ENCODE measurements at places on chromosomes 2 and 18. TPM values are rescaled to one million over a fixed set of nuclear protein-coding genes. Genes with fewer than 3 reads are reported as not detected.
A peak's percentile ranks its signal among the peaks of the same experiment; 100 is the strongest.

The CHRND gene
- not detected for total RNA-seq

- H3K27ac ChIP-seq = no peak overlapping the region
- no peaks in the 10 kb centered on the region for H3K4me1 ChIP-seq
- peaks cover 5% of the 10 kb centered on the region for H3K27me3 ChIP-seq
- no peaks in the 10 kb centered on the region for H3K36me3 ChIP-seq
- no peak for DNase-seq
- no peak overlapping the region for H3K4me3 ChIP-seq
Observed at GRCh38 chr2:105567996-105568494, 169.2 kb upstream of the FHL2 start.

GRCh38 chr2:74440378-74441169 lies 1.2 kb downstream of the RTKN start:
- no peaks in the 10 kb centered on the region for H3K36me3 ChIP-seq
- peak overlapping the region; percentile 36 for H3K4me3 ChIP-seq
- peaks cover 9% of the 10 kb centered on the region for H3K4me1 ChIP-seq

DNA sequence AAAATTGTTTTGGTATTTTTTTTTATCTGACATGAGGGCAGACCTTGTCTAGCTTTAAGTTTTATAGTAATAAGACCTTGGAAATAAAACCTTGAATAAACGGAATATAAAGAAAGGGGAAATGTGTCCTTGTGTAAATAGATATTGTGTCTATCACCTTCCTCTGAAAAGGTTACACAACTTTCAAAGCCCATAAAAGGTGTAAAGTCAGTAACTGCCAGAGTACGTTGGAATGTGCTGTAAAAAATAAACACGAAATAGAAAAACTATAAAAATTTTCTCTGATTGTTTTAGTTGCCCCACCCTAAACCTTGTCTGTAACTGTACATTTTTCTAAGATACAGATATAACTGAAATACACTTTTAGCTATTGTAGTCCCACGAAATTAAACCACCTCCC lies 82.3 kb downstream of the ZEB2 start:
- DNase-seq = no peak
- peaks cover 5% of the 10 kb centered on the region for H3K27me3 ChIP-seq
- H3K4me1 ChIP-seq = no peaks in the 10 kb centered on the region

DNA sequence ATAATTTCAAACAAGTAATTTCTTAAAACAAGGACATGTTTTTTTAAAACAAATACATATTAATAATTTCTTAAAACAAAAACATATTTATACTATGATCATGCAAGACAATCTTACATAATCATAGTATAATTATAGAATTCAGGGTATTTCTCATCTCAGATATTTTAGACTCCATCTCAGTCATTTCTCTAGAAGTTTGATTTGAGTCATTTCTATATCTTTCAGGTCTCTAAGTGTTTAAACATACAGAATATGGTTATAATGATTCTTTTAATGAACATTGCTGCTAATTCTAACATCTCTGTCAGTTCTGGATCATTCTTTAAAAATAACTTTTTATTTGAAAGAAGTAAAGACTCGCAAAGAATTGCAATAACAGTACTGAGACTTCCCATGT lies 154.2 kb upstream of the KYNU start:
- H3K36me3 ChIP-seq = no peaks in the 10 kb centered on the region
- H3K27me3 ChIP-seq = no peaks in the 10 kb centered on the region
- DNase-seq = no peak
- no peaks in the 10 kb centered on the region for H3K4me1 ChIP-seq
- H3K4me3 ChIP-seq = no peak overlapping the region
- no peak overlapping the region for H3K27ac ChIP-seq

- no peaks in the 10 kb centered on the region for H3K4me1 ChIP-seq
- H3K36me3 ChIP-seq = no peaks in the 10 kb centered on the region
- DNase-seq = no peak
- no peaks in the 10 kb centered on the region for H3K27me3 ChIP-seq
- H3K4me3 ChIP-seq = no peak overlapping the region
Observed at GRCh38 chr18:36760598-36760997, 68.2 kb downstream of the TPGS2 start.

DNA sequence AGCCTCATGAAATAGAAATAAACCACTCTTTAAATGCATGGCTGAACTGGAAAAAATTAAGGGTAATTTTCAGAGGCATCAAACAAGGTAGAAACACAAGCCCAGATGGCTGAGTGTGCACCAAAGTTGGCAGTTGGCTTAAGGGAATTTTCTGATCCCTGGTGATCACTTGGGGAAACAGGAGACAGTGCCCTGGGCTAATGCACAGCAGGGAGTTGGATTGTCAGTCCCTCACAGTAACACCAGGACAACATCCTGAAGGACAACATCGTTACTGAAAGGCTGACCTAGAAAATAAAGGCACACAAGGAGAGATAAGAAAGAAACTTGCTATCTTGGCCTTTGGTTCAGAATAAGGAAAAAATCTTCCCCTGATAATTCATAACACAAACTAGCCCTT lies 417.0 kb downstream of the SLC4A3 start:
- H3K4me1 ChIP-seq = no peaks in the 10 kb centered on the region
- H3K4me3 ChIP-seq = no peak overlapping the region
- no peak for DNase-seq
- no peak overlapping the region for H3K27ac ChIP-seq
- H3K36me3 ChIP-seq = no peaks in the 10 kb centered on the region

The DYNAP gene
- total RNA-seq = not detected

GRCh38 chr2:161112908-161113307 lies 47.3 kb upstream of the TANK start:
- no peaks in the 10 kb centered on the region for H3K4me1 ChIP-seq
- no peak overlapping the region for H3K27ac ChIP-seq
- H3K4me3 ChIP-seq = no peak overlapping the region
- H3K36me3 ChIP-seq = peaks cover 1% of the 10 kb centered on the region

DNA sequence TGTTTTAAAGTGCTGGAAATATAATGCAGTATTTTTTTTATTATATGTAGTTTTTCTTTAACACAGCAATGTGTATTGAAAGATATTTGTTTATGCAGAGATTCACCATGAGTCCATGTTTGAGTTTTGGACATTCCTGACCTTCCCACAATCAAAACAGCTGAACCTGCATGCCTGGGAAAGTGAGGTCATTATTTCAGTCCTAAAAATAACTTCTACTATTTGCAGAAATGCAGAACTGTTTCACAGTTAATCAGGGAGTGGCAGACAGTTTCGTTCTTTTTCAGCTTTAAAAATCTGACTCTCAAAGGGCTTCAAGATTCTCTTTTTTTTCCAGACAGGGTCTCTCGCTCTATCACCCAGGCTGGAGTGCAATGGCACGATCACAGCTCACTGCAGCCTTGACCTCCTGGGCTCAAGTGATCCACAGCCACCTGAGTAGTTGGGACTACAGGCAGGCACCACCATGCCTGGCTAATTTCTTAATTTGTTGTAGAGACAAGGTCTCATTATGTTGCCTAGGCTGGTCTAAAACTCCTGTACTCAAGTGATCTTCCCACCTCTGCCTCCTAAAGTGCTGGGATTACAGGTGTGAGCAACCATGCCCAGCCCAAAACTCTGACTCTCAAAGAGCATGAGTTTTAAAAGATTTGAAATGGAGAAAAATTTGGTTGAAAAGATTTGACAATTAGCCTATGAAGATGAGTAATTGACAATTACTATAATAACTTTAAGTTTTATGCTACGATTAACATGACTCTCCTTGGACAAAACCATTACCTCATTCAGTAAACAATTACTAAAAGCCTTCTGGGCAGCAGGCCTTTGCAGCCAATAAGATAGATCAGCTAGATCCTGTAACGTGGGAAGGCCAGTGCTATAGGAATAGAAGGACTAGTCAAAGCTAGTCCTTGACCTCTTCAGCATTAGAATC lies 5.0 kb upstream of the MYL12B start:
- H3K4me1 ChIP-seq = peaks cover 83% of the 10 kb centered on the region
- no peak overlapping the region for H3K4me3 ChIP-seq
- no peaks in the 10 kb centered on the region for H3K27me3 ChIP-seq
- no peak for DNase-seq
- peak overlapping the region; percentile 58 for H3K27ac ChIP-seq
- peaks cover 75% of the 10 kb centered on the region for H3K36me3 ChIP-seq

GRCh38 chr2:196341277-196341841 lies 170.0 kb upstream of the STK17B start:
- peaks cover 5% of the 10 kb centered on the region for H3K27me3 ChIP-seq
- H3K36me3 ChIP-seq = no peaks in the 10 kb centered on the region
- DNase-seq = no peak
- H3K4me3 ChIP-seq = no peak overlapping the region
- no peak overlapping the region for H3K27ac ChIP-seq

The G6PC2 gene
- not detected for total RNA-seq

GRCh38 chr2:37457401-37457901 lies 113.0 kb downstream of the QPCT start:
- peaks cover 39% of the 10 kb centered on the region for H3K4me1 ChIP-seq
- H3K27me3 ChIP-seq = no peaks in the 10 kb centered on the region
- peaks cover 12% of the 10 kb centered on the region for H3K36me3 ChIP-seq

The ABCB11 gene
- total RNA-seq = not detected

The MXD1 gene
- 19.1 TPM for total RNA-seq

GRCh38 chr2:902584-902983 lies 48.1 kb upstream of the SNTG2 start:
- H3K36me3 ChIP-seq = no peaks in the 10 kb centered on the region
- H3K4me1 ChIP-seq = no peaks in the 10 kb centered on the region
- no peak for DNase-seq
- H3K27ac ChIP-seq = no peak overlapping the region
- peaks cover 2% of the 10 kb centered on the region for H3K27me3 ChIP-seq

DNA sequence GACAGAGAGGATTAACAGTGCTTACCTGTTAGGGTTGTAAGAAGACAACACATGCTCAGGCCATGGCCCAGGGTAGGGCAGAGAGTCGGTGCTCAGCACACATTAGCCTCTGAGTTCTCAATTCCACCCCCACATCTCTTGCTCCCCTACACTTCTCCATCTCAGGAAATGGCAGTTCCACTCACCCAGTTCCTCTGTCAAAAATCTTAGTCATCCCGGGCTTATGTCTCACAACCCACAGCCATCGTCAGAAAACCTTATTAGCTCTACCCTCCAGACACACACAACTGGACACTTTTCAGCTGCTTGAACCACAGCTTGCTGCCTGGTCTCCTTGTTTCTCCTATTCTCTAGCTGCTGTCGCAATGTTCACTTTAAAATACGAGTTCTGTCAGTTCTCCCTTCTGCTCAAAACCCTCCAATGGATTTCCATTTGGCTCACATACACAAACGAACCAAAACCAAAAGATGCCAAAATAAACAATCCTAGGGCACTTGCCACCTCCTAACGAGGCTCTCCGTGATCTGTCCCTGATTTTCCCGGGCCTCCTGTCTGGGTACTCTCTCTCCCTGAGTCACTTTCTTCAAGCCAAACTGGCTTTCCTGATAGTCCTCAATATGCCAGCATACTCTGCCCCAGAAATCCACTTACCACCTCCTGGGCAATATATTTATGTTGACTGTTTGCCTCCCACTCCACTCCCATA lies 89.7 kb downstream of the KCTD1 start:
- peaks cover 12% of the 10 kb centered on the region for H3K4me1 ChIP-seq
- no peak overlapping the region for H3K4me3 ChIP-seq
- no peak overlapping the region for H3K27ac ChIP-seq
- no peak for DNase-seq
- H3K27me3 ChIP-seq = no peaks in the 10 kb centered on the region

The GPR39 gene
- total RNA-seq = not detected

- H3K27ac ChIP-seq = no peak overlapping the region
- no peak for DNase-seq
- H3K27me3 ChIP-seq = no peaks in the 10 kb centered on the region
- H3K4me3 ChIP-seq = no peak overlapping the region
Observed at GRCh38 chr18:77001041-77001440, 131.5 kb downstream of the MBP start.

The MAPK4 gene
- not detected for total RNA-seq

Data from activated CD4-positive, alpha-beta T cell treated with anti-CD3 and anti-CD28 coated beads, Interleukin-2, amount 10 ng/mL, durations not matched to agents 7 days and 5 days (primary cell).